ENCODE measurements at places on chromosomes 1 and 21. TPM values are rescaled to one million over a fixed set of nuclear protein-coding genes. Genes with fewer than 3 reads are reported as not detected.

DNA sequence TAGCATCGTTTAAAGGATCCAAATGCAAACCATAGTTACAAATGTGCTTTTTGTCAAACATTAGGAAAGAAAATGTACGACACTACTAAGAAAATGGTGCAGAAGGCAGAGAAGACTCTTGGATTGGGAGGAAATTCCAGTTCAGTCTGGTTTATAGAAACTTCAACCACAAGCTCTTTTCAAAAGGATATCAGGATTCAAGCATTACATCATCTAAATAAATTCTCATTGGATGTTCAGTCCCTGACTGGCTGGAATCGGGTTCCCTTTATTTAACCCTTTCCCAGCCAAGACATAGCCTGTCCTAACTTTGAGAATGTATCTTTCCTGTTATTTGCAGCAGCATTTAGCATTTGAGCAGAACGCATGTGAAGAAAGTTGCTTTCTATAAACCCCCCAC lies 184.6 kb downstream of the LMO4 start:
- no peak for DNase-seq

DNA sequence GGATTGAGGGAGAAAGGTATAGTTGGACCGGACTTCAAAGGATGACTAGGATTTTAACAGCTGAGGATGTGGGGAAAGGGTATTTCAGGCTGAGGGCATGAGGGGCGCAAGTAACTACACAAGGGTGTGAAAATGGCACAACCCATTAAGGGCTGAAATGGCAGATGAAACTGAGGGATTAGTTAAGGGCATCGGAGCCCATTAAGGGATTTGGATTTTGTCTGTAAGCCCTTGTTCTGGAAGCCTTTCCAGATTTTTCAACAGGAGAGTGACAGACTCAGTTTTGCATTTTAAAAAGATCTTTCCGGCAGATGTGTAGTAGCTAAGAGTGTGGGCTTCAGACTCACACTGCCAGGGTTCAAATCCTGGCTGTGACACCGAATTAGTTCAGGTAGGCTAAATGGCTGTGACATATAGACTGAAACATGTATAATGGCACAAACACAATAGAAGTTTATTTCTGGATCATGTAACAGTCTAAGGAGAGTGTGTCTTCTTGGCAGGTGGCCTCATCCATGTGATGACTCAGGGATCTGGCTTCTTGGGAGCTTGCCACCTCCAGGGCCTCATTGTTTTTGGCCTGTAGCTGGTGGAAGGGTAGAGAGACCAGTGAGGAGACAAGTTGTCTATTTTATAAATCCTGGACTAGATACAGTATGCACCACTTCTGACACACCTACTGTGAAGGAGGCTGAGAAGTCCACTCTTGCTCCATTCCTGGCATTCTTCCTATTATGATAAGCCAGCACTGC lies 49.6 kb downstream of the UBE2T start:
- no peak for DNase-seq

DNA sequence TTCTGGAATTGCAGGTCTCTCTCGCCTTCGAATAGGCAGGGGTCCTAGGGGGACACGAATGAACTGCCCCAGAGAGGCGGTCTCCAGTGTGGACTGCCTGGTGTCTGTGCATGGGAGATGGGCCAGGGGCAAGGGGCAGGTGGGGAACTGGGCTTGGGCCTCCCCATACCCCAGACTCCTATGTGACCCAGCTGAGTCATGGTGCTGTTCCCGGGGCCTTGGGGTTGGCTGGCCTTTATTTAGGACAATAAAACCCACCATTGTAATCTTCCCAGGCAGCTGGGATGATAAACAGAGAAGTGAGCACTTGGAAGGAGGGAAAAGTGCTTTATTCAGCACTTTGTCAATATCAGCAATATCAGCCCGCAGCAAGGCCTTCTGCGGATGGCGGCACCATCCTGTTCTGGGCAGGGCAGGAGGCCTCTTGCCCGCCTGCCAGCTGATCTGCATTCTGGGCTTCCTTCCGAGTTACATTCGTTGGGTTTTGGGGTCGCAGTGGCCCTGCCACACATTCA lies 209.0 kb upstream of the TMEM51 start:
- DNase-seq: no peak

- DNase-seq: no peak
These were observed 17.6 kb upstream of the TNFRSF1B start for GRCh38 chr1:12148958-12149790.

- DNase-seq: no peak
These were observed 516.6 kb downstream of the SMYD3 start for GRCh38 chr1:245990315-245991022.

GRCh38 chr1:206555473-206555935 lies 48.2 kb downstream of the RASSF5 start:
- DNase-seq: no peak

DNA sequence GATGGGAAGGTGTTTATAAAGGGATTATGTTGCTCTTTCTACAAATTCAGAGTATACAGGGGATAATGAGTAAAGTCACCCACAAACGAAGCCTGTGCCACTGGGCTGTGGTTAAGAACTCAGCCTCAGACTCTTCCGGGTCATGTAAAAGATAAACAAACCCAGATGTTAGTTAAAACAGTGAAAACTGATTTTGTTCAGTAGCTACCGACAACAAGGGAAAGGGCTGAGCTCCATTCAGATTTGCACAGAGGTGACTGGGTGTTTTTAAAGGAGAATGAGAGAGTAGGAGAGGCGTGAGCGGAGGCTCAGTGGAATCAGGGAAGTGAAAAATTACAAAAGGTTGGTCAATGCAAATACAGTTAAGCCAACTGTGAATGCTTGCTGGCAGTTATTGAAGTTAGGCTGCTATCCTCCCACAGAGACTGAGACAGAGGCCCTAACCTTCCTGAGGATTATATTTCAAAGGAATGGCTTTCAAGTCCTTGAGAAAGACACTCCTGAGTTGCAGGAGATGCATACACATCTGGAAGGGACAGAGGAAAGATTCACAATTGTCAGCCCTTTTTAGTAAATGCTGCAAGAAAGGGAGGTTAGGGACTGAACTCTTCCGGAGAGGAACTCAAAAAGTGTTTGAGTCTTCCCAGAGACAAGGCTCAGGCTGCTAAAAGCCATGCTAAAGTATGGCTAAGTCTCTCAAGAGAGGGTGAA lies 29.9 kb upstream of the SAMD13 start:
- DNase-seq: no peak

DNA sequence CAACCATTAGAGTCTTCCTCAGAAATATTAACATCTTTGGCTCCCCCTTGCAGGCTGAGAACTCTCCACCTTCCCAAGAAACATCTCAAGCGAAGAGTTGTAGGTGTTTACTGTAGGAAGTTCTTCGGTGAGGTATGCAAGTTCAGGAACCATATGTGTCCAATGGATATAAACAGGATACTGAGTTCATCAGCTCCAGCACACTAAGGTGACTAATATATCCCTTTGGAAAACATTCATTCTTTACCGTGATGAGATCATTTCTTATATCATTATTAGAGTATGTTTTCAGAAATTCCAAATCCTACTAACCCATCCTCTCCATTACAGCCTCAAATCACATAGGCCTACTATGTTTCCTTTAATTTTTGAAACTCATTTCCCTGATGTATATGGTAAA lies 37.3 kb upstream of the PRMT6 start:
- DNase-seq: no peak

GRCh38 chr1:63463248-63463647 lies 59.8 kb downstream of the ITGB3BP start:
- DNase-seq: no peak

GRCh38 chr1:190373705-190374336 lies 103.8 kb downstream of the BRINP3 start:
- no peak for DNase-seq

GRCh38 chr1:246420300-246420699 lies 86.8 kb downstream of the SMYD3 start:
- DNase-seq: no peak

- peak; percentile 76 for DNase-seq
These were observed 5.7 kb upstream of the ACOT11 start for GRCh38 chr1:54542120-54542961.

GRCh38 chr1:64701886-64702285 lies 43.0 kb upstream of the RAVER2 start:
- DNase-seq: no peak

DNA sequence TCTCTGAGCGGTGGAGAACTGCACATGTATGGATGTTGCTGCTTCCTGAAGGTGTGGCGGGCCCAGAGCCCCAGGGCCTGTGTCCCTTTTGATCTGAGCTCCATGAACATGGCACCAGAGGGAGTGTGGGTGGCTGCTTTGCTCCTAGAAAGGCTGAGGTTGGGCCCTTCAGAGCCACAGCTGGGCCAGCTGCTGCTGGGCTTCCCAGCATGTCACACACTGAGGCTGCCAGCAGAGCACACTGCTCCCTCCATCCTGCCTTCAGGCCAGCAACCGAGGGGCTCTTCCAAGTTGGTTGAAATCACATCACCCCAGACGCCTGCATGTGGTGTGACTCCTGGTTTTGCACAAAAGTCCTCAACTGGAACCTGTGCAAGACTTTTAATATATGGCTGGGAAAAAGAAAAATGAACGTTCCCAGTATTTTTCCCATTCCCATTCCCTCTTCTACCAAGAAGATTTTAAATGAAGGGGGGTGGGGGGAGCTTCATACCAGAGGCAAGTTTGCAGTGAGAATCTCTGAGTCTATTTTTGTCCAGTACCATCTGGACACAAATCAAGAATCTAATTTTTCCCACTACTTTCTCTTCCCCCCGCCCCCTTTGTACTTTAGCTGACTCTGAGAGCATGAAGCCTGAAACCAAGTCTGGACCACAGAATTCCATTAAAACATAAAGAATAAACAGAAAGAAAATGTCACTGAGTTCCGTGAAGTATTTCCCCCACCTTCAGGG lies 26.2 kb upstream of the NGF start:
- no peak for DNase-seq

GRCh38 chr1:214420833-214421232 lies 130.6 kb downstream of the PTPN14 start:
- no peak for DNase-seq

DNA sequence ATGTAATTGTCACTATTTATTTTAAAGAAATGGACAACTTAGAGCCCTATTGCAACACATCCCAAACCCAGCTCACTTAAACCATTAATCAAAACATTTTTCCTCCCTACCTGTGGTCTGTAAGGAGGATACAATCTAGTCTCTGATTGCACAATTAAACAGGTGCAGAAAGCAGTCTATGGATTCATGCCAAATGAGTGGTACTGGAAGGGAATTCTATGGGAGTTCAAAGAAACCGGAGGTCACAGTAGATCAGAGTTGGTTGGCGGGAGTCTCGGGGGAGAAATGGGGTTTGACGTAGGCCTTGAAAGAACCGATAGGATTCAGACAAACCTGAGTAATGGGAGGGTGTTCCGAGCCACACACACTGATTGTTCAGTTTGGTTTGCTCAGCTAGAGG lies 314.9 kb downstream of the KIF26B start:
- DNase-seq: no peak

DNA sequence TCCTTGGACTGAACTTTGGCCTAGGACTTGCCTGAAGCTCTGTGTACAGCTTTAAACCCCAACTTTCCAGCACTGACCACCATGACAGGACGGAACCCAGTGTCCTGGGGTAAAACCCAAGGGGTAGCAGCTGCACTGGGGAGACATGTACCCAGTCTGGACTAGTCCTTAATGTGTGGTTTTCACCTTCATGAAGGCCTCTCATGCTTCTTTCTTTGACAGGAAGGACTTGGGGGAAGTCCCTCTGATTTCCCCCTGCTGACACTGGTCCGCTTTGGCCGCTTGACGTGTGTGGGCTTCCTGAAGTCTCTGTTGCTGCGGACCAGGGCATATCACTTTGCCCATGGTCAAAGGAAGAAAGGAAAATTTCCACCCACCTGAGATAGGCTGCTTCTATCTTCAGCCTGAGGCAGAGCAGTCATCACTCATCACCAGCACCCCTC lies 66.3 kb upstream of the PRDX6 start:
- DNase-seq: no peak

GRCh38 chr1:244674446-244674845 lies 21.5 kb downstream of the DESI2 start:
- DNase-seq: no peak

DNA sequence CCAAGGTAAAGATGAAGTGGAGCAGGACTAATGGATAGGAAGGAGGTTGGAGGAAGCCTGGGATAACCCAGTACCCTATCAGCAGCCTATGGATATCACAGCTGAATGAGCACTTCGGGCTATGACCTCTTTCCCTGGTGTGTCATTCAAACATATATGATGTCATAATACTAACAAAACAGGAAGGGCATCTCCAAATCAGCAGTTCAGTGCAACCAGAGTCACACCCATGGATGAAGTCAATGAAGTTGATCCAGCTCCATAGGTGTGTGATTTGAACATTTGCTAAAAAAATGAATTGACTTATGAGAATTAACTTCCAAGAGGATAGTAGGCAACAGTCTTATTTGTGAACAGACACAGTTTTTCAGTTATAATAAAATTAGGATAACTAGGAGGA lies 1.7 kb upstream of the C1orf116 start:
- no peak for DNase-seq

DNA sequence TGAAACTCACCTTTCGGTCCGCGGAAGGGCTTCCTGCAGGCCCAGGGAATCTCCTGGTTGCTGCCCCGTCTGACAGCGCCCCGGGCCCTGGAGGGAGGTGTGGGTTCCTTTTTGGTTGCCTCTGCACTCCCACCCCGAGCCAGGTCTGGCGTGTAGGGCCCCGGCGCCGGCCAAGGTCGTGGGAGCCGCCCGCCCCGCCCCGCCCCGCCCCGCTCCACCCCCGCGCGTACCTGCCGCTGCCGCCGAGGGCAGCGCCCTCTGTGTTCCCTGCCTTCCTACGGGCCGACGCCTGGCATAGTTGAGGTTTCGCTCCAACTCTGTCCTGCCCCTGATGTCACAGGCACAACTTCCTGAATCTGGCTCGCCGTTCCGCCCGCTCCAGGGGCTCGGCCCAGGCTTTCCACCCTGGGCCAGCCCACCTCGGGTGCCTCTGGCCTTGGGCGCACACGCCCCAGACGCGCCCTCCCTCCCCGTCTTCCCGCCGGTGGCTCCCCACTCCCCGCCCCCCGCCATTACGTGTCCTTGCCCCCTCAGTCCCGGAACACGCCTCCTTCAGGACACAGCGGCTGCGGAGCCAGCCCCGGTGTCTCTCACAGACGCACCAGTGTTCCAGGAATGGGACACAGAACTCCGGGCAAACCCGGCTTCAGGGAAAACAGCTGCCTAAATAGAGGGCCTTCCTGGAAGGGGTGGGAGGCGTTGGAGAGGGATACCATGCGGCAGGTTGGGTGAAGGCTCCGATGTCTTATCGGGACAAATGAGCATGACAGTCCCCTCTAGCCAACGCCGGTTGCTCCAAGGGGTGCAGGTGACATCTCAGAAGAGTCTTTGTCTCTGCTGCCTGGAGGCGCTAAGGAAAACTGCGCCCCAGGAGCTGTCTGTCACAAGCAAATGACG lies at the start of gene KIAA0040:
TSS of gene KIAA0040 (minus strand) at position 147 of the 897 bp plus-strand sequence. CDS start 31,763 bp downstream, outside the sequence.
- peak; percentile 72 for DNase-seq

- DNase-seq: no peak
These were observed 273.1 kb upstream of the SNX7 start for GRCh38 chr1:98388441-98388840.

PTCH2 gene
- total RNA-seq: 1.2 TPM

ZNF644 gene
- 85.2 TPM for total RNA-seq

ALX3 gene
- total RNA-seq: not detected

CLDN8 gene
- not detected for total RNA-seq

UBE2J2 gene
- 67.2 TPM for total RNA-seq

ECM1 gene
- total RNA-seq: 0.73 TPM

NHLH2 gene
- total RNA-seq: 1.1 TPM

ZNF326 gene
- total RNA-seq: 30.6 TPM

SLAMF8 gene
- total RNA-seq: not detected

MMEL1 gene
- total RNA-seq: not detected

LCE2A gene
- not detected for total RNA-seq

C4BPB gene
- total RNA-seq: not detected

All from H1 (cell line).